ENCODE measurements at places on chromosomes 4 and X.

GRCh38 chr4:187141101-187141500 is 417.4 kb upstream of the FAT1 start:
- no peak for DNase-seq

- peak; percentile 27 for DNase-seq
These were observed 97.3 kb downstream of the COL25A1 start for GRCh38 chr4:109205186-109205585.

DNA sequence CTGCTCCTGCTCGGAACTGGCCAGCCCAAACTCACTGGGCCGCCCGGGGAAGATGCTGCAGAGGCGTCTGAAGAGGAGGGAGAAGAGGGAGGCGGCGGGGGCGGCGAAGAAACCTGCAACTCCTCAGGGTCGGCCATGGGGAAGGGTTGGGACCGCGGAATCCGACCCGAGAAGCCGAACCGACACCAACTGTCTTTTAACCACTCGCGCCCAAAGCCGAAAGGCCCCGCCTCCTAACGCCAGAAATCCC is at the start of gene C4orf46:
C4orf46 (minus strand) TSS at position 223 of the 250 bp plus-strand sequence; CDS start at position 137, 86 bp downstream.
- no peak for DNase-seq

GRCh38 chrX:53254570-53255461 is 26.6 kb downstream of the IQSEC2 start:
- DNase-seq = no peak

- no peak for DNase-seq
These were observed 76.4 kb downstream of the EGF start for GRCh38 chr4:109989044-109989443.

DNA sequence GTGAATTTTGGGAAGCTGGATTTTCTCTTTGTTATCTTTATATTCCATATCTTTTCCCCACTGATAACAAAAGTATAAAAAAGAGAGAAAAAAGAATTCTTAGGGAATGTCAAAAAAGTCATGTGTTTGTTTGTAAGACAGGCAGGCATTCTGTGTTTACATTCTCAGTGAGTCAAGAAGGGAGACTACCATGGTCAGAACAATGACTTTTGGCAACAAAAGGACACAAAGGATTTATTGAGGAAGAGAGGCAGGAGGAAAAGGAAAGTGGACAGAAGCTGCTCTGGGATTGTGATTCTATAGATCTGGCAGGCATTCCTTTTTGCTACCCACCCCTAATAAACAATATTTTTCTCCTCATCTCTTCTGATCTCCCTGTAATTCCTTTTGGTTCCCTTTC is 5.9 kb upstream of the ANK2 start:
- no peak for DNase-seq

- no peak for DNase-seq
These were observed 399.0 kb downstream of the PABPC4L start for GRCh38 chr4:133802359-133803140.

DNA sequence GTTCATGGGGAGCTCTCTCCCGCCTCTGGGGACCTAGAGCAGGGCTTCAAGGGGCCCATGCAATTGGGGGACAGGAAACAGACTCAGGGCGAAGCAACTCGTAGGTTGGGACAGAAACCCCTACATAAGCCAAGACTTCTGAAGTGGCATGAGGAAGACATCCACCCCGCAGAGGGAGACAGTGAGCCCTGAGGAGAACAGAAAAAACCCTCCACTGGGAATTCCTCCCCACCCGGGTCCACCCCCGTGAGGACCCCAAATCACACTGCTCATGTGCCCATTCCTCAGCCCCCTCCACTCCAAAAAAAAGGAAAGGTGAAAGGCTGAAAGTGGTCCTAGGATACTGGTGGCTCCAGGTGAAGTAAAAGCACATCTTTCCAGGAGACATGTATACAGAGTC is 74.0 kb downstream of the CPZ start:
- no peak for DNase-seq

GRCh38 chr4:83490876-83491450 is 6.1 kb upstream of the ABRAXAS1 start:
- peak; percentile 26 for DNase-seq

DNA sequence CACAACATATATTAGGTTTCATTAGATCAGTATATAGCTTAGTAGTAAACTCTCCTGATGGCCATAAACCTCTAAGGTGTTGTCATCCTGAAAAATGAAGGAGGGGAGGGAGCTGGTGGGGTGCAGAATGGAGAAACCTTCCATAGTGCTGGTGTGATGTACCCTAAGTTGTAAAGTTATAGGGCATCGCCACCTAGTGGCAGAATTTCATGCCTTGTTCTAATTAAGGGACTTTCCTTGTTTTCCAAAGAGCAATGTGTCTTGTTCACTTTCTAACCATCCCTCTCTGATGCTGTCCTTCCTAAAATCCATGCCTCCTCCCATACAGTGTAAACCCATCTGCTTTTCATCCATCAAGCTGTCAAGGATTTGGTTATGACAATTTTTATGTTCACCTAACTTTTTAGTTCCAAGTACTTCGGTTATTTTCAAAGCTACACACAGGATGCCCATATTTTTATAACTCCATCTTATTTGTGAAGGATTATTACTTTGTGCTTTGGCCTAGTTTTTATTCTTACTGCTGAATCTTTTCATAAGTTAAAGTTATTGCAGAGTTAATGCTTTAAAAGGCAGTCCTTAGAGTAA is 4.5 kb downstream of the NBDY start:
- peak; percentile 14 for DNase-seq

GRCh38 chr4:96708766-96709165 is 868.9 kb downstream of the PDHA2 start:
- DNase-seq = no peak

DNA sequence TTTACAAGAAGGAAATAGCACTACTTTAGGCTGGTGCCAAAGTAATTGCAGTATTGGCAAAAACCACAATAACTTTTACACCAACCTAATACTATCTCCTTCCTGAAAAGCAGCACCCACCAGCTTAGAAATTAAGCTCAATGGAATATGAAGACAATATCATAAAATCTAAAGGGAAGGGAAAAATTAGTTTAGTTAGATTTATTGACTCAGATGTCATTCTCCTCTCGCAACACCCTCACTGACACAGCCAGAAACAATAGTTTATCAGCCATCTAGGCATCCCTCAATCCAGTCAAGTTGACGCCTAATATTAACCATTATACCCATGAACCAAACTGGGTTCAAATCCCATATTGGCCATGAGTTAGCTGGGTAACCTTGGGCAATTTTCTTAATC is 820.4 kb upstream of the EPHA5 start:
- DNase-seq = no peak

DNA sequence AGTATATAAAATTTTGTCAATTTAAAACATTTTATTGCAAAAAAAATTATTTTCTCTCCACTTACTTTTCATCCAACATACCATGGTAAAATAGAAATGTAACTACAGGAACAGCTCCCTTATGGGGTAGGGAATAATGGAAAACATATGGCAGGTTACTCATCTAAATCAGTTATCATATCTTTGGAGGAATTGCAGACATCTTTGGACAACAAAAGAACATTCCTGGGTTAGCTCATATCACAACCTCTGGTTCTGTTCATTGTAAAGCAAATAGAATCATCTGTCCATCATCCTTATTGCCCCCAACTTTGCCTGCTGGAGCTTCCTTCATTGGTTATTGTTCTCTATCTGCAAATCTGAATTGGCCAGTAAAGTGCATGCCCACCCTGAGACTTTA is 387.5 kb upstream of the GRID2 start:
- no peak for DNase-seq

DNA sequence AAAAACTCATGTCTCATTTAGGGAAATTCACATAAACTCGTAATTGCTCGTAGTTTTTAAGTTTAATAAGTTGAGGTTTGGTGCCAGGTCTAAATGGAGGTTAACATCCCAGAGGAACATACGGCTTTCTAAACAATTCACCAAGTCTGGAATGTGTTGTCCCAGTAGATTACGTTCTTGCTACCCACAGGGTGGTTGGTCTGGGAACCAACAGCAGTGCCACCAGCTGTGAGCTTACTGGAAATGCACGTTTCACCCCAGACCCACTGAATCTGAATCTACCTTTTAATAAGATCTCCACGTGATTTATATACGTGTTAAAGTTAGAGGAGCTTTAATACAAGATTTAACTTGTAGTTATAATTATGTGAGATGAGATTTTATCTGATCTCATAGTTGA is 134.3 kb downstream of the BMPR1B start:
- peak; percentile 35 for DNase-seq

- no peak for DNase-seq
These were observed 2246.0 kb downstream of the ARAP2 start for GRCh38 chr4:33998291-33998690.

- DNase-seq = no peak
These were observed 6.4 kb downstream of the TCEAL8 start for GRCh38 chrX:103248553-103248952.

GRCh38 chr4:140719686-140720085 is 36.5 kb downstream of the TBC1D9 start:
- DNase-seq = no peak

GRCh38 chr4:8128100-8128856 is 30.3 kb downstream of the ABLIM2 start:
- DNase-seq = no peak

GRCh38 chr4:71593311-71593710 is 190.6 kb downstream of the GC start:
- no peak for DNase-seq

DNA sequence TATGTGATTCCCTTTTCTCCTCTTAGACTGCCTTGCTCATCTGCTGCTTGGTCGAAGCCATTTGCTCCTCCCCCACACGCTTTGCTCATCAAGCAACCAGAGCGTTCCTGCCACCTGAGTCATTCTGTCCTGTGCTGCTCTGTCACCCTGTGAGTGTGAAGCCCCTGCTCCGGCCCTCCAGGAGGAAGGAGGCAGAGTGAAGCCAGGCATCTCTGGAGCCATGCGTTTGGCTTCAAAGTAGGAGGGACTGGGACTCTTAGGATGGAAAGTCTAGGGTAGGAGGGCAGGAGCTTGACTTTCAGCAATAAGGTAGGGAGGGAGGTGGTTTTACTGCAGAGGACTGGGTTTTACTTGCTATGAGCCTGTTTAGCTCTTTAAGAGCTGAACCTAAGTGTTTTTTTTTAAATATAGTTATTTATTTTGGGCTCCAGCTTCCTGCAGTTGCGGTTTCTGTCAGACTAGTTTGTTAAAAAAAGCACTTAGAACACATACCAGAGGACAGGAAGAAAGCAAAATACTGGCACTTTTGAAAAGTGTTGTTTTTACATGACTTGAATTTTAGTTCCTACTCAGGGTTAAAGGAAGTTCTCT is 63.6 kb downstream of the SPINK2 start:
- no peak for DNase-seq

DNA sequence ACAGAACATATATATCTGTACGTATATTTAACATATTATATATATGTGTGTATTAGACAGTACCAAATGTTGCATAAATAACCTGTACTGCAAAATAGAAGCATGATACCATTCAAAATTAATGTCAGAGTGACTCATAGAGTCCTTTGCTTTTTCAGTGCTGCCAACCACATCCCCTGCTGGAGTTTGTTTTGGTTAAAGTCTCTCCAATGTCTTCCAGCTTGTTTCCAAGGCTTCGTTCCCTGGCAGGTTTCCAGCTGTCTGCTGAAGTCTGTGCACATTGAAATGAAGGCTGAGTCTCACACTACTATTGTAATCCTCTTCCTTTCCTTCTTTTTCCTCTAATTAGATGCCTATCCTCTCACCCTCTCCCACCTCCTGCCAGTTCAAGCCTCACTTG is 14.9 kb downstream of the NRK start:
- peak; percentile 26 for DNase-seq

DNA sequence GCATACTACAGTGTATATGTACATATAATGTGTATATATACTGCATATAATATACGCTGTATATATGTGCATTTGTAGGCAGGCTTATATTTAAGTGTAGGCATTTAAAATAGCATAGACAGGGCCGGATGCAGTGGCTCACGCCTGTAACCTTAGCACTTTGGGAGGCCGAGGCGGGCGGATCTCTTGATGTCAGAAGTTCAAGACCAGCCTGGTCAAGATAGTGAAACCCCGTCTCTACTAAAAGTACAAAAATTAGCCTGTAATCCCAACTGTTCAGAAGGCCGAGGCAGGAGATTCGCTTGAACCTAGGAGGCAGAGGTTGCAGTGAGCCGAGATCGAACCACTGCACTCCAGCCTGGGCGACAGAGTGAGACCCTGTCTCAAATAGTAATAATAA is 78.4 kb downstream of the JAKMIP1 start:
- no peak for DNase-seq

- no peak for DNase-seq
These were observed 133.1 kb downstream of the IDS start for GRCh38 chrX:149371986-149372385.

- no peak for DNase-seq
These were observed 81.6 kb downstream of the ZFX start for GRCh38 chrX:24231131-24231540.

GRCh38 chr4:161696944-161697343 is 466.9 kb downstream of the FSTL5 start:
- no peak for DNase-seq

GRCh38 chrX:149837639-149838038 is 43.3 kb upstream of the MAGEA8 start:
- DNase-seq = no peak

- DNase-seq = no peak
These were observed 200.1 kb downstream of the NPNT start for GRCh38 chr4:106095408-106095807.

GRCh38 chrX:123967497-123967896 is 6.0 kb downstream of the STAG2 start:
- DNase-seq = no peak

DNA sequence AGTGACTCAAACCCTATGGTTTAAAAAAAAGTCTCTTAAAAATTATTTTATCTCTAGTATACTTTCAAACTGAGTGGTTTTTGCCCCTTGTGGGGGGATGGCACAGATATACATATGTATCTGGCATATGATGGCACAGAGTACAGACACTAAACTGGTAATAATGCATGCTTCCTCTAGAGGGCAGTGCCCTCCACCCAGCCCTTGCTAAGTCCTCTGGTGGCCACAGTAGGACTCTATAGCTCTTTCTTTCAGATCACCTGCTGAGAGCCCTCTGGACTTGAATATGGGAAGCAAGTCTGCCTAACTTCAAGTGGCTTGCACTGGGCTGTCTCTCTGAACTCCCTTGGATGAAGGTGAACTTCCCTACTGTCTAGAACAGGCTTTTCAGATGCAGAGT is 66.3 kb downstream of the TSPAN7 start:
- DNase-seq = peak; percentile 58

DNA sequence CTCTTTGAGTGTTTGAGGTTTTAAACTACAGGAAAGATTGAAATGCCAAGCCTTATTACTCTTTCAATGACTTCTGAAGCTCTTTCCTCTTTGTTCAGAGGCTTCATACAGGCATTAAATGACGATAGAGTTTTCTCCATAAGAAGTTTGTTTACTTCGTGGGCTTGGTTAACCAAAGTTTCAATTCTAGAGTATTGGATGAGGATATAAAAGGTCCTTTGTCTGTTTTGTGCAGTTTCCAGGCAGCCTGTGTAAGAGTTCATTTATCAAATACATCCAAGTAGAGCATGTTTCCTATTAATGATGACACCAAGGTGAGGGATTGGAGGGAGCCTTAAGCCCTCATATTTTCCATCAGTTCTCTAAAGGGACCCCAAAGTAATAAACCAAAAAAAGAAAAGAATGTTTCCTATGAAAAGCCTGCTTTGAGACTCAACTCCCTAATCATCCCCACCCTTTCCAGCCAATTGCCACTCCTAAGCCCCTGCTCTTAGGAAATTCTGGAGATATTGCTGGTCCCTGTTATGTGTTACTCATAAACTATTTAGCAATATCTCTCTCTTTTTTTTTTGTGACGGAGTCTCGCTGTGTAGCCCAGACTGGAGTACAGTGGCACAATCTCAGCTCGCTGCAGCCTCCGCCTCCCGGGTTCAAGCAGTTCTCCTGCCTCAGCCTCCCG is 106.2 kb upstream of the IL13RA1 start:
- no peak for DNase-seq

Measured in HEK293T (cell line).